ENCODE measurements at places on chromosomes 3 and 15.
A peak's percentile ranks its signal among the peaks of the same experiment; 100 is the strongest.

DNA sequence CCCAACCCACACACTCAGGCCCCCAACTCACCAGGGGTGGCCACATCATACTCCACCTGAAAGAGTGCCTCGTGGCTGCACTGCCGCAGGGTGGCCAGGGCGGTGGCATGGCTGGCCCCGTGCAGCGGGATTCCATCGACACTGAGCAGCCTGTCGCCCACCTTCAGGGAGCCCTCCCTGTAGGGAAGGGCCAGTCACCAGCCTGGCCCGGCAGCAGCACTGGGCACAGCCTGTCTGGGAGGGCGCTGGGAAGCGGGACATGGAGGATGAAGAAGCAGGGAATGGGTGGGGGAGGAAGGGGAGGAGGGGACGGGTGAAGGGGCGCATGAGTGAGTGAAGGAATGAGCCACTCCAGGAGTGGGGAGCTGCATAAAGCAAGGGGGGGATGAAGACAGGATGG lies 18.5 kb downstream of the GRIP2 start:
- DNase-seq, result no peak

DNA sequence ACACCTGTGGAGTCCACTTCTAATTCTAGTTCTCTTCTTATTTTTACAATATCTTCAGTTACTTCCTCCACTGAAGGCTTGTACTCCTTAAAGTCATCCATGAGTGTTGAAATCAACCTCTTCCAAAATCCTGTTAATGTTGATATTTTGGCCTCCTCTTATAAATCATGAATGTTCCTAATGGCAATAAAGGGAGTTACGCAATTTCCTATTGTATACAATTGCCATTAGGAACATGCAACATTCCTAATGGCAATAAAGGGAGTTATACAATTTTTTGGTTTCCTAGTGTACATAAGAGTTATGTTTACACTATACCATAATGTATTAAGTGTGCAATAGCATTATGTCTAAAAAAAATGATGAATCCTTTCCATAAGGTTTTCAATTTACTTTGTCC lies 9.2 kb upstream of the TIGIT start:
- no peak for DNase-seq

GRCh38 chr15:91132079-91132478 lies 32.0 kb downstream of the SV2B start:
- no peak for DNase-seq

DNA sequence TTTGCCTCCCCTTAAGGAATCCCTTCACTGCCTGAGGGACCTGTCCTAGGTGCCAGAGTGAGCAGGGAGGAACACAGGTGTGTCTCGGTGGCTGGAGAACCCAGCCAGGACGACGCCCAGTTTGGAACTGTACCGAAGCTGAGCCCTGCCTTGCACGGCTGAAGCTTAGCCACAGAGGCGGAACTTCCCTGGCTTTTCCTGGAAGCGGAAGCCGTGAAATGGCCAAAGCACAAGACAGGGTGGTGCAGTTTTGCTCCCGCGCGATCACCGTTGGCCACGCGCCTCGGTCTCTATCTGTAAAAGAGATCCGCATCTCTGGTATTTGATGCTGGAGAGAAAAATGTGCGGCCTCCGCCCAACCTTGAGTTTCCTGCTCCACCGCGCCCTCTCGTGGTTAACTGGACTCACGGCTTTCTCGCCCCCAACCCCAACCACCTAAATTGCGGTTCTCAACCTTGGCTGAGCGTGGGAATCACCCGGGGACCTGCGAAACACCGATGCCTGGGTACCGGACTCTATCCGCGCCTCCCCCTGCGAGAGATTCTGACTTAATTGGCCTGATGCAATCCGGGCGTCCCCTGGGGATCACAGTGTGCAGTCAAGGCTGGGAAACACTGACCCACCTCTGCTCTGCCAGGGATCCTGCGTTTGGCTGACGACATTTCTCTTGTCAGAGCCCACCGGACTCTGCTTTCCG lies 70.7 kb upstream of the ABHD2 start:
- peak; percentile 88 for DNase-seq

DNA sequence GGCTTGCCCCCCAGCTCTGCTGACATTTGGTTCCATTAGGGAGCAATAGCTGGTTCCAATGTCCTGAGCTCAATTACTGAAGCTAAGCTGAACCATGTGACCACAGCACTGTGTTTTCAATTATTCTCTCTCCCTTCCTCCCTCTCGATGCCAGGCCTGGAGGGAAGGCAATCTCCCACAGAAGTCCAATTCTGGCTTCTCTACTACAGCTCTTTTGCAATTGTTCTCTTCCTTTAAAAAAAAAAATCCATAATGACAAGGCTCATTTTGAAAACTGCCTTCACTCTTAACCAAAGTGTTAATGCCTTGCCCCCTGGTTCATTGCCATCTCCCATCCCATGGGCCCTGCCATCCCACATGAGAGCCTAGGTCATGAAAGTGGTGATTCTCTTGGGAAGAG lies 24.8 kb downstream of the IL16 start:
- DNase-seq, result no peak

DNA sequence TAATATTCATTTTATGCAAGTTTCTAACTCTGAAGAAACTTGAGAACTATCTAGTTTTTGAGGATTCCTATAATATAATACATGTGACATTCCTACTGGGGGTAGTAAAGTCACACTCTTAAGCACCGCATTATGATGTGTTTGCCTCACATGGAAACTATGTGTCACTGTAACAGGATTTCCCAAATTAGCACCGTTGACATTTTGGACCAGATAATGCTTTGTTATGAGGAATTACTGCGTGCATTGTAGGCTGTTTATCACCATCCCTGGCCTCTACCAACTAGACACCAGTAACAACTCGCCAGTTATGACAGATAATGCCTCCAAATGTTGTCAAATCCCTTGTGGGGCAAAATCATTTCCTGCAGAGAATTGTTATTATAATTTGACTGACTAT lies 267.8 kb downstream of the RAP2B start:
- no peak for DNase-seq

All from left forelimb (tissue), 1 donor.